ENCODE measurements at places on chromosomes 2 and 18.

DNA sequence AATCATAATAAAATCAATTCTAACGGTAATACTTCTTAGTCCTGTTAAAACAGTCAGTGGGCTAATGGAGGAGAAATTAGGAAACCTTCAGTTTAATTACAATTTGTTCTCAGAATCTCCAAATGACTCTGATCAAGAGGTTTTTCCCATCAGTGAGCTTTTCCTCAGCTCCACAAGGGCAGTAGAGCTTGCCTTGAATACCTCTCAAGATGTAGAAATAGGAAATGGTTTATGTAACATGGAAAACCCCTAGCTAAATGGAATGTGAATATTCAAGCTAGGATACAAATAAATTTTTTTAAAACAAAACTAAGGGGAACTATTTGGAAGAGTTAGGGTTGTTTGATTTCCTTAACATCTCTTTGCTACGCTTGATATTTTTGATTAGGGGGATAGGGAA lies 87.5 kb downstream of the PLEKHM3 start:
- DNase-seq, result no peak

- no peak for DNase-seq
Measured at GRCh38 chr2:9235147-9236044, 28.8 kb downstream of the ASAP2 start.

- no peak for DNase-seq
Measured at GRCh38 chr2:17658251-17658843, 95.3 kb downstream of the SMC6 start.

- no peak for DNase-seq
Measured at GRCh38 chr2:173815772-173816171, 149.4 kb downstream of the SP3 start.

- DNase-seq, result no peak
Measured at GRCh38 chr2:201482543-201482942, 31.0 kb downstream of the STRADB start.

DNA sequence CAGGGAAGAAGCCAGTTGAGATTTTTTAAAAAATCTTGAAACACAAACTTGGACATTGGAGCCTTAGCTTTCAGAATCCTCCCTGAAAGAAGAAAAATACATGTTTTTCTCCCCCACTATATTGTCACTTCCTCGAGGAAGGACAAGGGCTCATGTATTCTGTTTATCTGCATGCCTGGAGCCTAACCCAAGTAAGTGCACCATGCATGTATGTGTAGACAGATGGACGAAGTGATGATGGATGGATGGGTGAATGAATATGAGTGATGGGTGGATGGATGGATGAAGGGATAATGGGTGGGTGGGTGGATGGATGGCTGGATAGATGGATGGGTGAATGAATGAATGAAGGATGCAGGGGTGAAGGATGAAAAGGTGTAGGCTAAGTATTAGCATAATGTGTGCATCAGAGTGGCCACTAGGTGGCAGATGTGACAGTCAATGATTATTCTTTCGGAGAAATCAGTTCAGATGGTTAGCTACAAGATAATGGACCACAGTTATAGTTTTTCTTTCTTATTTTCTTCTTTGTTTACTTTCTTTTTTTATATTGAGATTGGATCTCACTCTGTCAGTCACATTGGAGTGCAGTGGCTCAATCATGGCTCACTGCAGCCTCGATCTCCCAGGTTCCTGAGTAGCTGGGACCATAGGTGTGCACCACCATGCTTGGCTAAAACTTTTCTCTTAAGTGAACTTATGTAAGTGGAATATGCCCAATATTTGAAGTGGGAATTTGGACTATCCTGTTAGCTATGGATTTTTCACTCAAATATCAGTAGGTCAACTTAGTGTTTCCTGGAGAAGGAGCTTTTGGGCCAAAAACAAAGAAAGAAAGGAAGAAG lies 18.5 kb upstream of the CCDC93 start:
- DNase-seq, result peak; percentile 41

- no peak for DNase-seq
Measured at GRCh38 chr18:6547476-6547875, 132.8 kb upstream of the L3MBTL4 start.

GRCh38 chr2:113978524-113979190 lies 88.8 kb downstream of the ACTR3 start:
- DNase-seq, result no peak

DNA sequence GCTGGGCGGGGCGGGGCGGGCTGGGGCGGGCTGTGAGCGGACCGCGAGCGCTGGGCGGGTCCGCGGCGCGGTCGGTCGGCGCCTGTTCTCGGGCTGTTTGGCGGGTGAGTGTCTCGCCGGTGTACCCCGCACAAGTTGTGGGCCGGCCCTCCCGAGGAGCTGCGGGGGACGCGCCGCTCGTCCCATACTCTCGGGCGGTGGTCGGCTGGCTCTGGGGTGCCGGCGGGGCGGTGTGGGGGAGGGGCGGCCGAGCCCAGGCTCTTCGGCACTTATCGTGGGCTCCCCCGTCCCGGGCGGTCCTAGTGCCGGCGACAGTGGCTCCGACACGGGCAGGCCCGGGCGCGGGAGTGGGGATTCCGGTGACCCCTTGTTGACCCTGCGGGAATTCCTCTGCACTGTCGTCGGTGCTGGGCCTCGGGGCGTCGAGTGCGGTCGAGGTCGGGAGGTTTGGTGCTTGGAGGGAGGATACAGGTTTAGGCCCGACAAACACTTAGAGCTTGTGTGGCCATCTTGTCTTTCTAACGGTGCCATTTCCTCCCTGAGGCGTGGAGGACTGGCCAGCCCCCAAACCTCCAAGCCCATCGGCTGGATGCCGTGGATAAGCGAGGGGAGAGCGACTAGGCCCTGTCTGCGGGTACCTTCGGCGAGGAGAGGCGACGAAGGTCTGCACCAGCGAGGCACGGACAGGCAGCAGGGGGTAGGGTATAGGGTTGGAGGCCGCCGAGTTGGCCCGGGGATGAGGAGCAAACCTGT lies at the start of gene SEPTIN2:
TSS of gene SEPTIN2 (plus strand) at position 47 of the 753 bp plus-strand sequence. CDS start 8,308 bp downstream, outside the sequence.
- peak; percentile 74 for DNase-seq

- no peak for DNase-seq
Measured at GRCh38 chr18:75854174-75854573, 426.7 kb upstream of the SMIM21 start.

- DNase-seq, result no peak
Measured at GRCh38 chr2:179842498-179843153, 18.8 kb downstream of the ZNF385B start.

- DNase-seq, result no peak
Measured at GRCh38 chr2:25078170-25079049, 36.5 kb downstream of the EFR3B start.

DNA sequence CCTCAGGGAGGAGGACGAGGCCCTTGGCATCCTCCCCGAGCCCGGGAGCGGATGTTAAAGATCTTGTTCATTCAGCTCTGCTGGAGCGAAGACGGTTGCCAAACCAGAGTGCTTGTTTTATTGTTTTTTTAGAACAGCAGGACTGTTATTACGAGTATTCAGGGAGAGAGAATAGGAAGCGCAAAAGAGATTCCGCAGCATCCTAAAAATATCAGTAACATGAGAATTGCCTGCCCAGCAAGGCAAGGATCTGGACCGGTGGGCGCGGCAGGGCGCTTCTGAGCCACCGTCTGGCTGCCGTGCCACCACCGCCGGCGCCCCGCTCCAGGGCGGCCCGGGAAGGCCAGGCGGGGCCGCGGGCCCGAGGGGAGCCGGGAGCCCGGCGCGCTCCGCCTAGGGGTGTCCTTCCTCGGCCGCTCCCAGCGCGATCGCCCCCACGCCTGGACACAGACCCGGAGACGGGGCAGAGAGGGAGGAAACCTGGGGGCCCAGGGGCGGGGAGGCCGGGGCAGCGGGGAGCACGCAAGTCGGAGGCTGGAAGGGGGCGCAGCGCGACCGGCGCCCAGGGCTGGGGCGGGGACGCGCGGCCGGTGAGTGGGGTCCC lies 843 bp downstream of the CYS1 start:
- no peak for DNase-seq

GRCh38 chr2:1727101-1727771 lies 17.1 kb downstream of the PXDN start:
- no peak for DNase-seq

DNA sequence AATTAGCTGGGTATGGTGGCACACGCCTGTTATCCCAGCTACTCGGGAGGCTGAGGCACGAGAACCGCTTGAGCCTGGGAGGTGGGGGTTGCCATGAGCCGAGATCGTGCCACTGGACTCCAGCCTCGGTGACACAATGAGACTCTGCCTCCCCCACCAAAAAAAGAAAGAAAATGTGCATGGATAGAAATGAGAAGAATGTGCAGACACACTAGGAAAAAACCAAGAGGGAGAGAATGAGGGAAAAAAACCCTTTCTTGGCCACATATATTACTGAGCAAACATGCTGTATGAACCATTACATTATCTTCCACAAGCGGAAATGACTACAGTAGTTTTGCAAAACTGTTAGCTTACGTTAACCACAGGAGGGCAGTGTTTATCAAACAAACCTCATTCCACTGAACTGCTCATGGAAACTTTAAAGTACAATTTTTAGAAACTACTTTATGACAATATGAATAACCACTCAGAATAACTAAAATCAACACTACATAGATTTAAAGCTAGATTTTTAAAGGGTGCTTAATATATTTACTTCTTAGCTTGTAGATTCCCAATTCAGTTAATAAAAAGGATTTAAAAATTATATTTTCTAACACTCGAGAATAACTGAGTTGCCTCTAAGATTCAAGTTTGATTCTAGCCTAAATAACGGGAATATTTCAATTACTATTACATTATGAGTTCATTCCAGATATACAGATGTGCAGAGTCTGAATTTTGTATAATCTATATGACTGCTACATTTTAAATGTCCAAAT lies 26.4 kb downstream of the ASXL2 start:
- peak; percentile 47 for DNase-seq

- no peak for DNase-seq
Measured at GRCh38 chr2:234403074-234403473, 93.8 kb downstream of the ARL4C start.

DNA sequence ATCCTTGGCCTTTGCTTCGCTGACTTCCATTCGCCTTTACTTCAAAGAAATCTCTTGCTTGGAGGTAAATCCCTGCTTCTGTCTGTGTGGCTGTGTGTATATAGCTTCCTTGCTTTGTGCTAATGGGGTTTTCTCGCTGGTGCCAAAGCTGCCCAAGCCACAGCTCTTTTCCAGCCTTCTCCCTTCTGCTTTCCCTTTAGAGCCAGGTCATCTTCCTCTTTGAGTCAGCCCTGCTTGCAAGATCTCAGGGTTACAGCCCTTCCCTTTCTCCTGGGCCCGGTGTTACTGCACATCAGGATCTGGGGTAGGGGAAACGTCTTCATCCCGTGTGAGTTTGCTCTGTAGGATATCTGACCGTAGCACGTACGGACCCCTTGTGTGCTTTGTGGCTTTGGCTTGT lies 19.1 kb downstream of the EIF4E2 start:
- no peak for DNase-seq

DNA sequence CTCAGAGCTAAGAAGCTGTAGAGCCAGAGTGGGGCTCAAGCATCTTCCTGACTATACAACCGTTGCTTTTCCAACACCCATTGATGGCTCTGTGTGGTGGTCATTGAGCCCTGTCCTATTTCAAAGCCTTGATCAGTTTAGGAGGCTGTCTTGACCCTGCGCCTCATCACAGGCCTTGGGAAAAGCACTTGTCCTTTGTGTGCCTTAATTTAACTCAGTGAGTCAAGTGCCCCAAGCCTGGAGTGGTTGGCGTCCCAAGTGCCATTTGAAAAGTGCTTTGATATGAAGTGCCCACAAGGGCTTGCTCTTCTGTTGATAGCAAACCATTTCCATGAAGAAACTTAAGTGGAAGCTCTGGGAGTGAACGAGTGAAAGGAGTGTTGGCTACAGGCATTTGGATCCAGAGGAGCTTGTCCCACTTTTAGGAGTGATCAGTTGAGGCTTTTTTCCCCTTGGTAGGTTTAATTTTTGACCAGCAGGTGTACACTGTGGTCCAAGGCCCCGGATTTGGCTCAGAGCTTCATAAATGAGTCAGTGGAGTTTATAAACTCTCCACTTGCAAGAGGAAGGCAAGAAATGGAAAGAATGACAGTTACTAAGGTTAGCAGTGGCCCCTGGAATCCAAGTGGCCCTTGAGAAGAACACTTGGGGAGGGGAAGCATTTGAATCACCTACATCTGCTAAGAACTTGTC lies 50.3 kb downstream of the ACTR2 start:
- no peak for DNase-seq

GRCh38 chr2:212147921-212148513 lies 390.6 kb downstream of the ERBB4 start:
- no peak for DNase-seq

DNA sequence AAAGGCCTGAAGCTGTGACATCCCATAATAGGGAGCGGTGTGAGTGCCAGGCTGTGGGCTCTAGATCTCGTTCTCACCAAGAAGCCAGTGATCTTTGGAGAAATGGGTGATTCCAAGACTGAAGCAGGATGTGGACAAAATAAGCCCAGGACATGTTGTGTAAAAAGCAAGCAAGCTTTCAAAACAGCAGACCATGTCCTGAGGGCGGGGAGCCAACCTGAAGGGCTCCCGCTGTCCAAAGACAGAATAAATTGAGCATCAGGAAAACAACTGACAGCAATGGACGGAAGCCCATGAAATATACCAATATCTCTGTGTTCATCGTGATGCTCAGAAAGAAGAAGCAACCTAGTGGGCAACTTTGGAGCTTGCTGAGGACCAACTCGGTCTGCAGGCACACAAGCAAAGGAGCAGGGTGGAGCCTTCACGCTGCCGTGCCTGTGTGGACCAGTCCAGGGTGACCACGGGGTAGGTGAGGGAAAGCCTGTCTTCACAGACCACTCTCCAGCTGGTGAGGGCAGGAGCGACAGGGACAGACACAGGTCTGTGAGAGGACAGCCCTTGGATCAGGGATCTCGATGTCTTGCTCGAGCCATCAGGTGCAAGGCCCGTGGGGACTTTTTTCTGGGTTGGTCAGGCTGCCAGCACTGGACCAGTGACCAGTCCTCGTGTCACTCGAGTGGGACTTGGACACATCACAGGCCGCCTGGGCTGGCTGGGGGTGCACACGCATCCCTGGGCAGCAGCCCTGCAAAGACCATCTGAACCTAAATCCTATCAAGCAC lies 21.5 kb downstream of the MTERF4 start:
- DNase-seq, result no peak

DNA sequence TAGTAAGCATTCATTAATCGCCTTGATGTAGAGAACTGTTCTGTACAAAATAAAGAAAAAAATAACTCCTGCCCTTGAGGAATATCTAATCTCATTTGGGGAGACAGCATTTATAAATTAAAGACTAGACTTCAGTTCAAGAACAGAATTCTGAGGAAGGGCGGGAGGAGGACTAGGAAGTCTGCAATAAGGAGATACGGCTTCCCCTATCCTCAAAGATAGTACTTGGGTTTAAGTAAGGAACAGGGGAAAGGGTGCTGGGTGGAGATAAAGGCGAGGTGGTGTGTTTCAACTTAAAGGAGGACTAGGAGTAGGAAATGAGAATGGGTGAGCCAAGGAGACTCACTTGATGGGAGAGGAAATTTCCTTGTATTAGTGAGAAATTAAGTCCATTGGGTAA lies 121.9 kb upstream of the MSTN start:
- no peak for DNase-seq

All from stimulated activated CD4-positive, alpha-beta T cell treated with anti-CD3 and anti-CD28 coated beads, Interleukin-4, amount 100 ng/mL, for 24 hours (primary cell).